GM12878 (cell line): ENCODE measurements at places on chromosomes 11 and 22.

GRCh38 chr11:70034740-70035365, 43.3 kb upstream of the ANO1 start:
- no peak for DNase-seq

DNA sequence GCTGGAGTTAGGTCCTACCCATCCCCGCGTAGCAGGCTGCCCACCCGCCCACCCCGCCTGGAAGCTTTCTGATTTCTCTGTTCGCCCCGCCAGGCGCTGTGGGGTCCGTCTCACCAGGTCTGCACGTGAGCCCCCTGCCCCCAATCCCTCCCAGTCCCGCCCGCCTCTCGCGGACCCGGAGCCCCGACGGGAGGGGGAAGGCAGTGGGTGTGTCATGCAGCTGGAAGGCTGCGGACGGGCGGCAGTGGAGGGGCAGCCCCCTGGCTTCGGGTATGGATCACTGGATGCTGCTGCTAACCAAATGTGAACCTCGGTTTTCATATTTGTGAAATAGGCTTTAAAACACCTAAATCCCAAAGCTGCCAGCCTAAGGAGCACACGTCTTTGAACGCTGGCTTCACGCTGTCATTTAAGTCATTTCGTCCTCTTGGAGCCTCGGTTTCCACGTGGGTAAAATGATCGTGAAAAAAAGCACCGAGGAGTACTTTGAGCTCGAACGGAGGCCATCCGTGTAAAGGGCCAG, 568 bp upstream of the BIK start:
- no peak for DNase-seq

- DNase-seq = no peak
These were observed 625.8 kb upstream of the B3GAT1 start for GRCh38 chr11:135037828-135038227.

DNA sequence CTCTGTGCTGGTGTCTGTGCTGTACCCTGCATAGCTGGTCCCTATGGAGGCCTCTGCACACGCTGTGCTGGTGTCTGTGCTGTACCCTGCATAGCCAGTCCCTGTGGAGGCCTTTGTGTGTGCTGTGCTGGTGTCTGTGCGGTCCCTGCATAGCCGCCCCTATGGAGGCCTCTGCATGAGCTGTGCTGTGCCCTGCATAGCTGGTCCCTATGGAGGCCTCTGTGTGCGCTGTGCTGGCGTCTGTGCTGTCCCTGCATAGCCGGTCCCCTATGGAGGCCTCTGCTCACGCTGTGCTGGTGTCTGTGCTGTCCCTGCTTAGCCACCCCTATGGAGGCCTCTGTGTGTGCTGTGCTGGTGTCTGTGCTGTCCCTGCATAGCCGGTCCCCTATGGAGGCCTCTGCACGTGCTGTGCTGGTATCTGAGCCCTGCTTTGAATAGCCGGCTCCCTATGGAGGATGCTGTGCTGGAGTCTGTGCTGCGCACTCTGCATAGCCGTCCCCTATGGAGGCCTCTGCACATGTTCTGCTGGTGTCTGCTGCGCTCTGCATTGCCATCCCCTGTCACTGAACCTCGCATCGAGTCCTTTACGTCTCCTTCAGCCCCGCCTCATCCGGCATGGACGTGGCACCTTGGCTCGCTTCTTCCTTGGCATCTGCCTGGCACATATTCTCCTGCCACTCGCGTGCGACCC, 6.2 kb downstream of the NADSYN1 start:
- no peak for DNase-seq

DNA sequence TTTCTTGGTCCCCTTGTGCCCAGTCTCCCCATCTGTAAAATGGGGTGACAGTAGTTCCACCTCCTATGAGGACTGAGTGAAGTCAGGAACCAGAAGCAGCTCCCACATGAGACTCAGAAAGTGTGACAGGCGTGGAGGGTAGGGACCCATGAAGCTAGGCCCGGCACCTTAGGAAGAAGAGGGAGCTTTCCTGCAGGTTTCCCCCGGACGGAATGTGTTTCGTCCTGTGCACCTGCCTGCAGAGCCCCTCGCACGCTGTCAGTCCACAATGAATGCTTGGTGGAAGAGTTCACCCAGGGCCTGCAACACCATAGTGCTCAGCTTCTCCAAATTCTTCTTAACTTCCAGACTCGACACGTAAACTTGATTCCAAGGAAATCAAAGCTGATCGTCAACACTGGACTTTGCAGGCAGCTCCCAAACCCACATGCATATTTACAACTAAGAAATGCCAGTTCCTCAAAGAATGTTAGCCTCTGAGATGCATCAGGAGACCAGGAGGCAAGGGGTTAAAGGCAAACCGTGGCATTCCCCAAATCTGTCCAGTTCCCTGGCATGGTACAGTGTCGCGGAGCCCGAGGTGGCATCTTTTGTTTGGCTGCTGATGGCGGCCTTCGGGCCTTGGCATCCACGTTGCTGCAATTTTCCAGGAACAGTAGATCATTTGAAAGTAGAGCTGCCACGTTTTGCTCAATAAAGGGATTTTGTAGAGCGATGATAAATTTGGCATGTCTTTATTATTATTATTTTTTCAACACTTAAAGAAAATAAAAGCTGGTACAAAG, 15.4 kb downstream of the LRP5 start:
- no peak for DNase-seq

DNA sequence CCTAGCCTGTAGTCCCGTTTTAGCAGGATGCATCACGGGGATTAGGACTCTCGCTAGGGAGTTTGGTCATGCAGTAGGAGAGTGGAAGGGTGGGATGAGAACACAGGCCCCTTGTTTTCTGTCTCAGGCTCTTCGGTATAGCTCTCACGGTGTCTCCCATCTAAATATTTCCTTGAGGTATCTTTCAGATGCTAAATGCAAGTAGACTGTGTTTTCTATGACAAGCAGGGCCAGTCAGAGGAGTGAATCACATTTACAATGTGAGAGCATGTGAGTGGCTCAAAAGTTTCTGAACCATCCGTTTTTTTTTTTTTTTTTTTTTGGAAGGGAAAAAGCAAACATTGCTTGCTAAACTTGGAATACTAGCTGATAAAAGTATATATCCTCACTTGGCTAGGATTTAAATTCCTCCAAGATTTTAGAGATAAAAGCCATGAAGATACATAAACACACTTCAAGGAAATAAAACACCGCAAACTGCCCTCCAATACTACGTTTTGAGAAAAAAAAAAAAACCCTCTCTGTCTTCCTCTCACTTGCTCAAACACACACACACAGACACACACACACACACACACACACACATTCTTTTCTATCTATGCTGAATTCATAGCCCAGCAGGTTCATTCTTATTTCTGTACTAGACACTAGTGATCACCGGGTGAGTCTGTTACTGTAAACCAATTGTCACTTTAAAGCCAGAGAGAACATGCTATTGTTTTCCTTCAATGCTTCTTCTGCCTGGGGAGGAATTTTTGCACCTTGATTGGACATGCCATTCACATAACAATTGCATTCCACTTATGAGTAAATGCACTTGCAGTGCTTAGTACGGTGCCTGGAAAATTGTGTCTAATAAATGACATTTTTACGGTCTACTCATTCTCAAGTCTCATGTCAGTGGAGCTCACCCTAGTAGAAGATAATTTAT, 224.6 kb upstream of the CCDC90B start:
- DNase-seq = no peak

DNA sequence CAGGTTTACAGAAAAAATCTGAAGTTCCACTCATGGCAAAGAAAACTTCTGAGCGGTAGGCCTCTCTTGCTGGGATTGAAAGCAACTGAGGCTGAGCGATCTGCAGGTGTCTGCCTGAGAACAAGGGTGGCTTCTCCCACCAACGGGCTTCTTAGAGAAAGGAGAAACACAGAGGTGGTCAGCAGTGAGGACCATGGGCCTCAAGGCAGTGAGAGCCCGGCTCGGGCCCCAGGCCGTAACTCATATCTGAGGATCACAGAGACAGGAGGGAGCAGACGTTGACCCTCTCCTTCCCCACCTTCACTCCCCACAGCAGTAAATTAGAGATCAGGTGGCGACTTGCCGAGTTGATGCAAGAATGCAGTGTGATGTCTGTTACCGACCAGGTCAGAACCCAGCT, 50.9 kb upstream of the RTL6 start:
- DNase-seq = no peak

- DNase-seq = no peak
These were observed 140.8 kb downstream of the SNX19 start for GRCh38 chr11:130775306-130776060.

DNA sequence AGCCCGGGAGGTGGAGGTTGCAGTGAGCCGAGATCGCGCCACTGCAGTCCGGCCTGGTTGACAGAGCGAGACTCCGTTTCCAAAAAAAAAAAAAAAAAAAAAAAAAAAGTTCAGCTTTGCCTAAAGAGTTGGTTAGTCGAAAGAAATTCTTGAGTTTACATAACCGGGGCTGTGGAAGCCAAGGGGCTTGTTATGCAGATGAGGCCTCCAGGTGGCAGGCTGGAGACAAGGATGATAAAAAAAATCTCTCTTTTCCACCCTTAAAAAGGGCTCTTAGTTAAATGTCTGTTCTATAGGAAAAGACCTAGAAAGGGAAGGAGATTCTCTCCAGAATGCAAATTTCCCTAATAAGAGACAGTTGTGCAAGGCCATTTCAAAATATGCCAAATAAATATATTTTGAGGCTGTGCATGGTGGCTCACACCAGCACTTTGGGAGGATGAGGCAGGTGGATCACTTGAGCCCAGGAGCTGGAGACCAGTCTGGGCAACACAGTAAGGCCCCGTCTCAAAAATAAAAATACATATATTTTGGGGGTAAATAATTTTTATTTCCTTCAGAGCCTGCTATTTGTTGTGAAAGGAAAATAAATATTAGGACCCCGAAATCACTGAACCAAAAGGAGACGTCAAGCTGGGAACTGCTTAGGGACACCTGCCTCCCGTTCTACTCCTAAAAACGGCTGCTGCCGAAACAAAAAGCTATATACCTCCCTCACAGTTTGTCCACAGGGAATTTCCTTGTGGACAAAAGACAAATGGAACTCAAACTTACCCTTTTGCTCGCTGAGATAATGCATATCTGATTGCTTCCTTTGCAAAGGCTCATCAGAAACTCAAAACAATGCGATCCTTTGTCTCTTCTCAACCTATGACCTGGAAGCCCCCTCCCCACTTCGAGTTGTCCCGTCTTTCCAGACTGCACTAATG, 2.4 kb upstream of the IFITM2 start:
- DNase-seq = no peak

GRCh38 chr11:41988951-41989572, 529.6 kb upstream of the LRRC4C start:
- no peak for DNase-seq

GRCh38 chr11:70908223-70908622, 344.2 kb downstream of the SHANK2 start:
- no peak for DNase-seq

- DNase-seq = no peak
These were observed 1.5 kb upstream of the PLCB3 start for GRCh38 chr11:64249563-64250414.

- no peak for DNase-seq
These were observed 108.4 kb upstream of the IGLL5 start for GRCh38 chr22:22779213-22779612.

- DNase-seq = no peak
These were observed 1.4 kb downstream of the TSPAN4 start for GRCh38 chr11:843818-844692.

- no peak for DNase-seq
These were observed 67.9 kb upstream of the GRAMD1B start for GRCh38 chr11:123362186-123362585.

DNA sequence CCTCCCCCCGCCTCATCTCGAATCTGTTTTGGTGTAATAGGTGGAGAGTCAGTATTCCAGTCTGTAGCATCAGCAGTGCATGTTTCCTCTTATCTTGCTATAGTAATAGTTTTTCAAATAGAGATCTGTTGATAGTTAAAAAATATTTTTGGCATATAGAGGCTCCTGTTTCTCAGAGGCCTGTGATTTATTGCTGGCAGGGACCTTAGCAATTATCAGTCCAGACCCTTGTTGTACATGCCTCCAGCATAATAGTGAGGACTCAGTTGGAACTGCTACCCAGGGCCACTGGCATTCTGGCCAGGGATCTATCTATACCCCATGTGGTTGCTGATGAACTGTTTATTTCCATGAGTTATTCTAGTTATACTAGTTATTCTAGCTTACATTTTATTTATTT, 52.6 kb downstream of the SPECC1L start:
- DNase-seq = no peak

DNA sequence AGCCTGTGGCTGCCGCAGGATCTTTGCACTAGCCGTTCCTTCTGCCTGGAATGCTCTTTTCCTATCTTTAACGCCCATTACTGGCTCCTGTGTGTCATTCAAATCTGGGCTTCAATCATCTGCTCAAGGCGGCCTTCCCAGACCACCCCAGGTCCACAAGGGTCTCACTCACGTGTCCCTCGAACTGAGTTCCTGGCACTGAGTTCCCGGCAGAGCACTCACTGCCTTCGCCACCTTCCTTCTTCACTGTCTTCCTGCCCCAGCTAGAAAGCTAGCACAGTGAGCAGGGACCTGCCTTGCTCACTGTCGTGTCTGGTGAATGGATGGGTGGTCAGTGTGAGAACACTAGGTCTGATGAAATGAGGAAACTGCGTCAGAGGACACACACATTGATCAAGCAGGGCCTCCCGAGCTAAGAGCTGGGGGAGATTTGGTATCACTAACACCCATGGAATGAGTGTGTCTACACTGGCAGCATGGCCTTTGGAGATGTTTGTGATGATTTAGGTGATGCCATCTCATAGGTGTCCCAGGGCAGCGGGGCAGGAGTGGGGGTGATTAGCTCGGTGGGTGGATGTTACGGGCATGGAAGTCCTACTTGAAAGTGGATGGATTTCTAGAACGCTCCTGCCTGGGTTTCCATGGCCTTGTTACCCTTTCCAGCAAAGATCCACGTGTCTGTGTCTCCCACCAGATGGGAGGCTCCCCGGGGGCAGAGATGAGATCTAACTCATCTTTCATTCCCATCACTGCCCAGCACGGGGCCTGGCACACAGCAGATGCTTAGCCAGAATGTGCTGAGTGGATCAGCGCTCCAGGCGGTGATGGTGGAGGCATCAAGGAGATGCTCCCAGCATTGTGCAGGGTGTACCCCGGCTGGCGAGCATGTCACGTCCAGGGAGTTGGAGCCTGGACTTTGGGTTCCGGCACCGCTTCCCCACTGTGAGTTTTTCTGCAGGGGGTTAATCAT, 64.5 kb downstream of the SHISAL1 start:
- DNase-seq = no peak

DNA sequence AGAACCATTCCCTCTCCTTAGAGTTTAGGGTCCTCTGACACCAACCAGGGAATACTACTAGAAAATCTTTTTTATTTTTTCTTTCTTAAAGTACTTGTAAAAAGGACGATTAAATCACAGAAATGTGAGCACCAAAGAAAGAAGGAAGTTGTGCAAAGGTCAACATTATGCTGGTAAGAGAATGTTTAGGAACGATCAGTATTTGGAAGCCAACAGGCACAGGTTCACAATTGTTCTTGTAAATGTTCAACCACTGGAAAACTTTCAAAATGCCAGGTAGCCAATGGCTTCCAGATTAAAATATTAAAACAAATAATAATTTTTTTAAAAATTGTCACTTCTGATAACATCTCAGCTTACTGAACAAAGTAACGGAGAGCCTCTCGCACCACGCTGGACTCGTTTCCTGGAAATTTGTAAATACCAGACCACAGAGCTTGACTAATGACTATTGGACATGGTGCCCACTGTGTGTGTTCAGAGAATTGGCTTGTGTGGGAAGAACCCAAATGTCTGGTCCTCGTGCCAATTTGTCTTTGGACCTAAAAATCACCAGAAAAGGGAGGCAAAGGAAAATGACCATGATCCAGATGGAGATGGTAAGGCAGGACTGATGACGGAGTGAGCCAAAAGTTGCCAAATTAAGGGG, 20.8 kb downstream of the COMMD9 start:
- no peak for DNase-seq

GRCh38 chr11:113643701-113644100, 62.4 kb downstream of the TMPRSS5 start:
- no peak for DNase-seq
